ENCODE measurements at places on chromosomes 11 and 22.

DNA sequence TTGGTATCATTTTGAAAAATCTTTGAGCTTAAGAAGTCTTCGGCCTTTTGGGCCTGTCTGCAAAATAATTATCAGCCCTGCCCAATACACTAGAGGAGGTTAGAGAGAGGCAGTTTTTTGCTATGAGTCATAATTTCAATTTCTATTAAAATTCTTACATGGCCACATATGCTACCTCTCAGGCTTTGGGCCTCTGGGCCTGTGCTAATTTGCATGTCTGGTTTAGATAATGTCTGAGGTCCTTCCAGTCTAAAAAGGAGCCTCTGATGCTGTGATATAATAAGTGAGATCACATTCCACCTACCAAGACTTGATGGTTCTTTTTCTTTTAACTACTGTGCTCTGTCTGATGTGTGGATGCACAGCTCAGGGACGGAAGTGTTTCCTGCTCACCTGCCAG, 70.8 kb downstream of the KCNJ1 start:
- peak; percentile 33 for DNase-seq

DNA sequence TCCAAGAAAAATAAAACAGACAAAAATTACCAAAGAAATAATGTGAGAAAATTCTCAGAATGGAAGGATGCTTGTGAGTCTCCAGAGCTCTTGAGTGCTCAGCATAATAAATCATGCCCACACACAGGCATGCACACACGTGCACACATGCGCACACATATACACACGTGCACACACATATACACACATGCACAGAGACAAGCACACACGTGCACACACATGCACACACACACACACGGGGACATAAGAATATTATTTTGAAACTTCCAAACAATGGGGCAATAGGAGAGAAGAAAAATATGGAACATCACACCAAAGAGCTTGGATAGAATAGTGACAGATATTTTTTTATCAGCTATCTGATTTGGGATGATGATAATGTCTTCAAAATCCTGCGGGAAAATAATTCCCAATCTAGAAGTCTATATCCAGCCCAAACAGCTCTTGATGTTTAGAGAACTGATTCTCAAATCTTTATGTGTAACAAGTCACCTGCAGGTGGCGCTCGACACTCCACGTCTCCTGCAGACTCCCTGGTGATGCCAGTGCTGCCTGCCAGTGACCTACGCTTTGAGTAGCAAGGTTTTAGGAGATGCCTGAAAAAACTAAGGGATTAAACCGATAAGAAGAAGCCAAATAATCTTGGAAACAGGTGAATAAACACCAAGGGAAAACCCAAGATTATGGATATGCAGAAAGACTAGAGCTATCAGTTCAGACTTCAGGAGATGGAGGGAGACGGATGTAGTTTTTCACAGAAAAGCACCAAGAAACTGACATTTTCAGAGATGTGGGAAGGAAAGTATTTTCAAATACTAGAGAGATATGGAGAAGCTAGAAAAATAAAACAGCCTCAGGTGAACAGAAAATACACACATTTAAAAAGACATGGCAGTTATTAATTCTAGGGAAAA, 743.6 kb downstream of the ETS1 start:
- DNase-seq = peak; percentile 4

DNA sequence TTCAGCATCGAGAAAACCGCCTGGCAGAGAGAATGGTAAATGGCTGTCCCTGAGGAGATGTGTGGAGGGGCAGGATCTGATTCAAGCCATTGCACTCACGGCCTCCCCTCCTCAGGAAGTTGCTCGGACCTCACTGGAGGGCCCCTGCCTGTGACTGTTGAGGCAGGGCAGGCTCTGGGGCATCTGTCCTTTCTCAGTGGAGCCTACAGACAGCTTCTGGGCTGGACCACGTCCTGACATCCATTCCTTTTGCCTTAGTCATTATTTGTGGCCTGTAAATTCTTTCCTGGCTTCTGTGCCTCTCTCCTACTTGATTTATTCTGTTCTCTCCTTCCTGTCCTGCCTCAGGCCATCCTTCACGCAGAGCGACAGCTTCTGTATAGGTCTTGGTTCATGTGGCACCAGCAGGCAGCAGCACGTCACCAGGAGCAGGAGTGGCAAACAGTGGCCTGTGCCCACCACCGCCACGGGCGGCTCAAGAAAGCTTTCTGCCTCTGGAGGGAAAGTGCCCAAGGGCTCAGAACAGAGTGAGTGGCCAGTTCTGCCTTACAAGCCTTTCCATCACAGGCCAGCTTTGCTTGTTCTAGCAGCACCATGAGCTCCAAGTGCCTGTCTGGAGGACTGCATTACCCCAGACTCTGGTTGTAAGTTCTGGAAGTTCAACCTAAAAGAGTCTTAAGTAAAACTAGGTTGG, 59.6 kb downstream of the PISD start:
- no peak for DNase-seq

GRCh38 chr11:108985236-108985944, 320.5 kb downstream of the DDX10 start:
- DNase-seq = no peak

GRCh38 chr11:35458846-35459245, 39.5 kb upstream of the SLC1A2 start:
- no peak for DNase-seq

DNA sequence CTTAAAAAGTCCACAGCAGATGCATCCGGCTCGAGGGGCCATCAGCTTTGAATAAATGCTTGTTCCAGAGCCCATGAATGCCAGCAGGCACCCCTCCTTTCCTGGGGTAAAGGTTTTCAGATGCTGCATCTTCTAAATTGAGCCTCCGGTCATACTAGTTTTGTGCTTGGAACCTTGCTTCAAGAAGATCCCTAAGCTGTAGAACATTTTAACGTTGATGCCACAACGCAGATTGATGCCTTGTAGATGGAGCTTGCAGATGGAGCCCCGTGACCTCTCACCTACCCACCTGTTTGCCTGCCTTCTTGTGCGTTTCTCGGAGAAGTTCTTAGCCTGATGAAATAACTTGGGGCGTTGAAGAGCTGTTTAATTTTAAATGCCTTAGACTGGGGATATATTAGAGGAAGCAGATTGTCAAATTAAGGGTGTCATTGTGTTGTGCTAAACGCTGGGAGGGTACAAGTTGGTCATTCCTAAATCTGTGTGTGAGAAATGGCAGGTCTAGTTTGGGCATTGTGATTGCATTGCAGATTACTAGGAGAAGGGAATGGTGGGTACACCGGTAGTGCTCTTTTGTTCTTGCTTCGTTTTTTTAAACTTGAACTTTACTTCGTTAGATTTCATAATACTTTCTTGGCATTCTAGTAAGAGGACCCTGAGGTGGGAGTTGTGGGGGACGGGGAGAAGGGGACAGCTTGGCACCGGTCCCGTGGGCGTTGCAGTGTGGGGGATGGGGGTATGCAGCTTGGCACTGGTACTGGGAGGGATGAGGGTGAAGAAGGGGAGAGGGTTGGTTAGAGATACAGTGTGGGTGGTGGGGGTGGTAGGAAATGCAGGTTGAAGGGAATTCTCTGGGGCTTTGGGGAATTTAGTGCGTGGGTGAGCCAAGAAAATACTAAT, 1.9 kb downstream of the NEAT1 start:
- no peak for DNase-seq

DNA sequence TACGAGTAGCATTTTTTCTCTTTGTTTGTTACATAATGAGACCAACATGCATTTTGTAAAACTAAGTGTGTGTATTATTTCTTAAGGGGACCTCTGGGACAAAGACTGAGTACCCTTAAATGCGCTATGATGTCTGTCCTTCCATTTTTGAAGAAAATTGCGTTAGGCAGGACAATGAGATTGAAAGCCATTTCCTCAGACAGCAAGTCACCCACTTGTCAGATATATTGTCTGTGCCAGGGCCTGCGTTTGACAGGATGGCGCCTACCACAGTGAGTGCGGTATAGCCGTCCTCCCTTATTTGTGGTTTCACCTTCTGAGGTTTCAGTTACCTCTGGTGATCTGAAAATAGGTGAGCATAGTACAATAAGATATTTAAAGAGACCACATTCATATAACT, 2.2 kb downstream of the AP2A2 start:
- DNase-seq = no peak

- no peak for DNase-seq
Measured at GRCh38 chr11:11419747-11420146, 66.7 kb upstream of the CSNK2A3 start.

DNA sequence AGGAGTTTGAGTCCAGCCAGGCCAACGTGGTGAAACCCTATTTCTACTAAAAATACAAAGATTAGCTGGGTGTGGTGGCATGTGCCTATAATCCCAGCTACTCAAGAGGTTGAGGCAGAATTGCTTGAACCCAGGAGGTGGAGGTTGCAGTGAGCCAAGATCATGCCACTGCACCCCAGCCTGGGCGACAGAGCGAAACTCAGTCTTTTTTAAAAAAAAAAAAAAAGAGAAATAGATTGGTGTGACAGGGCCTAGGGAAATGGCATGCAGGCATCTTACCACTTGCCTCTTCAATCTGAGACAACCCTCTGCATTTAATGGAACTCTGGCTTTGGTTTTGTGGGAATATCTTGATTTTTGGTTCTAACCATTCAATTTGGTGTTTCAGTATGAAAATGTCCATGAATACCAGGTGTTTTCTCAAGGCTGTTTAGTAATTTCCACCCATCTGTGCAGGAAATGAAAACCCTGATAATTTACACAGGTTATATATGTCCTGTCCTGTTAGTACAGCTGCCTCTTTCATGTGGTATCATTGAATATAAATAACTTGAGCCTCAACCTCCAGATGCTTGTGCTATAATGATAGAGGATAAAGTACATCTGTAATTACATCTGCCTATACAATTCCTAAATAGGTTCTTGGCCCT, 8.4 kb downstream of the XBP1 start:
- DNase-seq = no peak

- no peak for DNase-seq
Measured at GRCh38 chr11:108870373-108871020, 205.6 kb downstream of the DDX10 start.

GRCh38 chr11:115330684-115331482, 173.3 kb downstream of the CADM1 start:
- no peak for DNase-seq

DNA sequence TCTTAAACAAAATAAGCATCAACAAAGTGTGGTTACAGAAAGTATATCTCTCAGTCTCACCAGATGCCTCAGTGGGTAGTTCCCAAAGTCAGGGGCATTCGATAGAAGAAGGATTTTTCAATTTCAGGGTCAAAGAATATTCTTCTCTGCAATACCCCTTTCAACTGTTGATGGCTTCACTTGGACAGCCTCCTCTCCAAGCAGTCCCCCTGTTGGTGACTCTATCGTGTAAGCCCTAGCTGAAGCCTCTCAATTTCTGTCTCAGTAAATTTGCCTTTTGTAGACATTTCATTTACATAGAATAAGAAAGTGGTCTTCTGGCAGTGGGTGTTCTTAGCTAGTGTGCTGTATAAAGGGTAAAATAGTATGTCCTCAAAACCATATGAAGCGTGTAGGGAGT, 11.3 kb upstream of the CCDC83 start:
- DNase-seq = no peak

- no peak for DNase-seq
Measured at GRCh38 chr11:25435197-25435596, 896.7 kb upstream of the ANO3 start.

GRCh38 chr11:25613451-25613850, 718.5 kb upstream of the ANO3 start:
- no peak for DNase-seq

- no peak for DNase-seq
Measured at GRCh38 chr11:112903340-112903739, 57.9 kb upstream of the NCAM1 start.

DNA sequence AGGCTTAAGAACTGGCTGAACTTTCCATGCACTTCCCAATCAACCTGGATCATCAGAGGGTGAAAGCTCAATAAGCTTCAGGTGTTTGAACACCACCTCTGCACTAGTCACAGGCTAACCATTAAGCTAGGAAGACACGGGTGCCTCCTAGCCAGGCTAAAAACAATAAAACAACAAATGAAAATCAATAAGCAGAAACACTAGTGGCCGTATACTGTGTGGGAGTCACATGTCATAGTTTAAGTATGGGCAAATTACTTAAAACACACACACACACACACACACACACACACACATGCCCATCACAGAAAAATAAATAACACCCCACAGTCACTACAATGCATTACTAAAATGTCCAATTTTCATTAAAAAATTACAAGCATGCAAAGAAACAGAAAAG, 85.2 kb downstream of the APOL5 start:
- DNase-seq = no peak
